ENCODE measurements at places on chromosomes 4 and X. TPM values are rescaled to one million over a fixed set of nuclear protein-coding genes. Genes with fewer than 3 reads are reported as not detected.

DNA sequence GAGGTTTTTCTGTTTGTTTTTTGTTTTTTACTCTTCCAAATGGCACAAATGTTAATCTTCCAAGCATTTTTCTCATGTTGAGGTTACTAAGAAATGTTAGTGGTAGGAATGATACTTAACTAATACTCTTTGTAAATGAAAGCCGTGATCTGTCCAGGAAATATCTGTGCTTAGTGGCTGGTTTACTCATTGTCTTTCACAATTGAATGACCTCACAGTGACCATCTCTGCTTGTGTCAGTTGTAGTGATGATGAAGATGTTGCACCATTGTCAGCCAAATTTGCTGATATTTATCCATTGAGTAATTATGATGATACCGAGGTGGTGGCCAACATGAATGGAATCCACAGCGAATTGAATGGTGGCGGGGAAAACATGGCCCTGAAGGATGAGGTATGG lies 93.5 kb downstream of the TNIP2 start:
- H3K27ac ChIP-seq: no peak overlapping the region
- H3K36me3 ChIP-seq: peaks cover 40% of the 10 kb centered on the region
- DNase-seq: no peak
- H3K4me1 ChIP-seq: no peaks in the 10 kb centered on the region
- H3K27me3 ChIP-seq: no peaks in the 10 kb centered on the region

- H3K27me3 ChIP-seq: peaks cover 24% of the 10 kb centered on the region
- no peaks in the 10 kb centered on the region for H3K36me3 ChIP-seq
- no peak for DNase-seq
- no peak overlapping the region for H3K4me3 ChIP-seq
- H3K4me1 ChIP-seq: no peaks in the 10 kb centered on the region
Observed at GRCh38 chr4:140579278-140579677, 10.5 kb upstream of the UCP1 start.

GRCh38 chrX:10049236-10049635 lies 82.1 kb downstream of the CLDN34 start:
- no peak overlapping the region for H3K27ac ChIP-seq
- no peaks in the 10 kb centered on the region for H3K36me3 ChIP-seq
- H3K4me3 ChIP-seq: no peak overlapping the region
- H3K27me3 ChIP-seq: no peaks in the 10 kb centered on the region
- DNase-seq: no peak
- peaks cover 12% of the 10 kb centered on the region for H3K4me1 ChIP-seq

DNA sequence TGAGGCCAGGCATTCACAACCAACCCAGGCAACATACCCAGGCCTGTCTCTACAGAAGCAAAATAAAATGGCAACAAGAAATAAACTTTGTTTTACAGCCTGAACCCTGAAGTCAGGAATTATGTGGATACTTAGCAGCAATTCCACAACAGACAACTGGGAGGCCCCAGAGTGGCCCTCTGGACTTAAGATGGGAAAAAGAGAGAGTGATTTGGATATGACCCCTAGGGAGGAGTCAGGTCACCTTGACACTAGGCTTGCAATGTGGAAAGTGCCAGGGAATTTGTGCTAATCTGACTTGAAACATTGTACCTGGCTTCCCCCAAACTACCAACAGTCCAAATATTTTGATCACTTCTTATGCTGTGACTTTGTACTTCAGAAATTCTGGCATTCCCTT lies 193.1 kb downstream of the PARM1 start:
- no peaks in the 10 kb centered on the region for H3K27me3 ChIP-seq
- DNase-seq: no peak
- no peaks in the 10 kb centered on the region for H3K4me1 ChIP-seq
- no peaks in the 10 kb centered on the region for H3K36me3 ChIP-seq
- H3K27ac ChIP-seq: no peak overlapping the region

- no peak overlapping the region for H3K4me3 ChIP-seq
- H3K27ac ChIP-seq: no peak overlapping the region
- no peaks in the 10 kb centered on the region for H3K27me3 ChIP-seq
- no peak for DNase-seq
Observed at GRCh38 chrX:33032700-33033099, 178.6 kb downstream of the DMD start.

- no peaks in the 10 kb centered on the region for H3K4me1 ChIP-seq
- H3K27me3 ChIP-seq: no peaks in the 10 kb centered on the region
- no peaks in the 10 kb centered on the region for H3K36me3 ChIP-seq
- no peak for DNase-seq
Observed at GRCh38 chrX:41116948-41117347, 31.7 kb downstream of the USP9X start.

- no peak for DNase-seq
- no peak overlapping the region for H3K27ac ChIP-seq
- no peaks in the 10 kb centered on the region for H3K27me3 ChIP-seq
- no peaks in the 10 kb centered on the region for H3K36me3 ChIP-seq
Observed at GRCh38 chr4:81355136-81355535, 116.6 kb downstream of the RASGEF1B start.

GRCh38 chr4:6445403-6446129 lies 26.8 kb downstream of the PPP2R2C start:
- H3K27ac ChIP-seq: no peak overlapping the region
- no peaks in the 10 kb centered on the region for H3K4me1 ChIP-seq
- DNase-seq: no peak
- H3K4me3 ChIP-seq: no peak overlapping the region
- H3K27me3 ChIP-seq: no peaks in the 10 kb centered on the region

The MAGEA4 gene
- total RNA-seq: not detected

The FAM184B gene
- total RNA-seq: not detected

Data from cardiac muscle cell (in vitro differentiated cells and primary cell).